ENCODE measurements at places on chromosomes 4 and X.

GRCh38 chr4:121062521-121062920, 9.8 kb downstream of the NDNF start:
- no peak for DNase-seq

- DNase-seq: no peak
Measured at GRCh38 chrX:120857240-120857639, 18.4 kb downstream of the CT47B1 start.

DNA sequence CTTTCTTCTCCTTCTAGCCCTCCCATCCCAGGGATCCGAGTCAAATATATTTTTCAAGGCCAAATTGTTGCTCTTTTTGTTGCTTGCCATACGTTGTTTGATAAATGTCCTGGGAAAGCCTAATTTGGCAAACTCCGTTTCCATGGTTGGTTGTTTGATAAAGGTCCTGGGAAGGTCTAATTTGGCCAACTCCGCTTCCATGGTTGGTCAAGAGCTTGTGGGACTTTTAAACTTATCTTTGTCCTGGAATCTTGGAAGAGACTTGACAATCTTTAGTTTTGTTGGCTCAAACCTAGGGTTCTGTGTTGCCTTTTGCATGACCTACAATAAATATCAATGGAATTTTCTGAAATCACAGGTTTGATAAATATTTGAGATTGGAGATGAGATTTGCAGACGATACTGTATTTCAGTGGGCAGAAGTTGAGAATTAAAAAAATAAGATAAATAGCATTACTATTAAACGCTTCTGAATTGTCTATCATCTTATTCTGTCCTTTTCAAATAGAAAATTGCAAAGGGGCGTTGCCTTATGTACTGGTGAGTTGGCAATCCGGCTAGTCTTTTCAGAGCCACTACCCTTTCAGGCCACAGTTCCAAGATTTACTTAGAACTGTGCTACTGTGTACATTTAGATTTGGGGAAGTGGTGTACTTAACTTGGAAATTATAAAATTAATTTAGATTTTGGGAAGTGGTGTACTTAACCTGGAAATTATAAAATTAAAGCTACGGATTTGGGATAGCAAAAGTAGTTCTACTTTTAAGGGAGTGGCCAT, 804 bp downstream of the OSTC start:
- no peak for DNase-seq

DNA sequence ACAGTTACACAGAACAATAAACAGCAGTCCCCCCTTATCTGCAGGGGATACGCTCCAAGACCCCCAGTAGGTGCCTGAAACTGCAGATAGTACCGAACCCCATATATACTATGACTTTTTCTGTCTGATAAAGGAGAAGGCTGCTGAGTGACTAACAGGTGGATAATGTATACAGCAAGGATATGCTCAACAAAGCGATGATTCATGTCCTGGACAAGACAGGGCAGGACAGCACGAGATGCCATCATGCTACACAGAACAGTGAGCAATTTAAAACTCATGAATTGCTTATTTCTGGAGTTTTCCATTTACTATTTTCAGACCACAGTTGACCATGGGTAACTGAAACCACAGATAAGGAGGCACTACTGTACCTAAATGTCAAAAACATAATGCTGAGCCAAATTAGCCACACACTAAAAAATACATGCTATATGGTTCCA, 76.1 kb downstream of the MANBA start:
- DNase-seq: no peak

GRCh38 chr4:154124539-154125255, 335.8 kb upstream of the SFRP2 start:
- DNase-seq: no peak

DNA sequence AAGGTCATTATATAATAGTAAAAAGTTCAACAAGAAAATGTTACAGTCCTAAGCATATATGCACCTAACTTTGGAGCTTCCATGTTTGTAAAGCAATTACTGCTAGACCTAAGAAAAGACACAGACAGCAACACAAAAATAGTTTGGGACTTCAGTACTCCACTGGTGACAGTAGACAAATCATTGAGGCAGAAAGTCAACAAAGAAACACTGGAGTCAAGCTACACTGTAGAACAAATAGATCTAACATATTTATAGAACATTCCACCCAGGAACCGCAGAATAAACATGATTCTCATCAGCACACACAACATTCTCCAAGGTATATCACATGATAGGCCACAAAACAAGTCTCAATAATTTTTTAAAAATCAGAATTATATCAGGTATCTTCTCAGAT, 42.6 kb downstream of the ARFIP1 start:
- DNase-seq: no peak

DNA sequence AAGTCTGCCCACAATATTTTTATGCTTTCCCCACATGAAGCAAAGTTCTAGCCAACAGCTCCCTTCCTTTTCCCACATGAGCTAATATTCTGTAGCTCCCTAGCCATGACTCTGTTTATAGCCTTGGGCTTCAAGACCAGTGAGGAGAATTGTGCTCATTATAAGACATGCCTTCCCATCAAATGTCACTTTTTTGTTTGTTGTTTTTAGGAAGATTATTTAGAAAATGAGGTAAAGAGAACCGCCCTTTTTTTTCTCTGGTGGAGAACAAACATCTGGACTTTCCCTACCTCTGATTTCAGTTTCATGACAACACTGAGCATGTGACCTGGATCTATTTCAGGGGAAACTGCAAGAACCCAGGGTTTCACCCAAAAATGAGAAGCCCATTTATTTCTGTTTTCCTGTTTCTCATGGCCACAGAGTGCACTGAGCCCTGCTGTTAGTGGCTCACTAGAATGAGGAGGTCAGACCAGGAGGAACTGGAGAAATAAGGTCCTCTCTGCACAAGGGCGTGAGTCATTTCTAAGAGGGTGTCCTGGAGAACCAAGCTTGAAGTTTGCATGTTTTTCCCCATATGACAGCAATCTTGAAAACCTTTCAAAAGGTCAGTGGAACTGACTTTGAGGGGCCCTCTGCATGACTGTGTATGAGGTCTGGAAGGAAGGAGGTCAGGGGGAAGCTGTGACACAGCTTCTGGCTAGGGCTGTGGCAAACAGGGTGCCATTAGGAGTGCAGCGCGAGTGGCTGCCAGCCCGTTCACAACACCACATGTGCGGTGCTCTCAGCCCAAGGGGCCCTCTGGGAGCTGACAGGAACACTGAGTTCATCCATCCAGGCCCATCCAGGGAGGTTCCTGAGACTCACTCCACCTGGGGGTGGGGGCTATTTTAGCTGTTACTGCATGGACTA, 55.2 kb downstream of the CHST7 start:
- DNase-seq: no peak

DNA sequence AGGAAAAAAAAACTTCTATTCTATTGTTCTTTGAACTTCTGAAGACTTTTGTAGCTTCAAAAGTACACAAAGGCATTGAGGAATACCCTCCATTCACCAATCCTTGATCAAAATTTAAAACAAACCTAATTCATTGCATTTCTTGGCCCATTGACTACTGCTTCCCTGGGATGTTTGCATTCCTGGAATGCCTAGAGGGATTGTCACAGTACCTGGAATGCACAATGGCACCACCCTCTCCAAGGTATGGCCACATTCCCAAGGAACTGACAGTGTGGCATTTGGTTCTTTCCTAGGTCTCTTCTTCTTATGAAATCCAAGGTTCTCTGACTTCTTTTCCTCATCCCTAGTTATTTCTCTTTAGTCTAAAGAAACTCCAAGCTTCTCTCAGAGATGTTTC, 600.7 kb downstream of the CCSER1 start:
- no peak for DNase-seq

- DNase-seq: no peak
Measured at GRCh38 chr4:118736900-118737299, 51.7 kb downstream of the METTL14 start.

GRCh38 chrX:70231666-70232065, 2.8 kb upstream of the AWAT1 start:
- DNase-seq: no peak

GRCh38 chrX:16457239-16457638, 192.7 kb upstream of the S100G start:
- DNase-seq: no peak

GRCh38 chr4:42965326-42965725, 72.8 kb downstream of the GRXCR1 start:
- no peak for DNase-seq

DNA sequence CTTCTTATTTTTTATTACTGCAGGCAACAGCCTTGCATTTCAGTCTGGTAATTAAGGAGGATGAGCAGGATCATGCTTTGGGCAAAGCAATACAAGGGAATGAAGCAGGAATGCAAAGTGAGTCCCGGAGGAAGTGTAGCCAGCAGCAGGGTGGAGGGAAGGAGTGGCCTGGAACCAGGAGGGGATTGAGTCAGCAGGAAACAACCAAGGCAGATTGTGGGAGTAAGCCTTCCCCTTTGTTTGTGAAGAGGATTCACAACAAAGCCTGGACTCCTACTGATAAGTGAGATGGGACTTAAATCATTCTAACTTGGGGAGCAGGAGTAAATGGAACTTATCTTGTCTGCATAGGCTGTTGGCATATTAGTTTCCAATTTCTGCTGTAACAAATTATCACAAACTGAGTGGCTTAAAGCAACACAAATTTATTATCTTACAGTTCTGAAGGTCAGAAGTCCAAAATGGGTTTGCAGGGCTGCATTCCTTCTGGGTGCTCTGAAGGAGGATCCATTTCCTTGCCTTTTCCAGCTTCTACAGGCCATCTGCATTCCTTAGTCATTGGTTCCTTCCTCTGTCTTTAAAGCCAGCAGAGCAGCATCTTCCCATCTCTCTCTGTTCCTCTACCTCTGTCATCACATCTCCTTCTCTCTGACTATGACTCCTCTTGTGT, 93.2 kb upstream of the AP1S2 start:
- DNase-seq: no peak

GRCh38 chrX:3598709-3599108, 114.7 kb downstream of the PRKX start:
- no peak for DNase-seq

GRCh38 chrX:118862091-118862490, 38.5 kb downstream of the ZCCHC12 start:
- DNase-seq: no peak

DNA sequence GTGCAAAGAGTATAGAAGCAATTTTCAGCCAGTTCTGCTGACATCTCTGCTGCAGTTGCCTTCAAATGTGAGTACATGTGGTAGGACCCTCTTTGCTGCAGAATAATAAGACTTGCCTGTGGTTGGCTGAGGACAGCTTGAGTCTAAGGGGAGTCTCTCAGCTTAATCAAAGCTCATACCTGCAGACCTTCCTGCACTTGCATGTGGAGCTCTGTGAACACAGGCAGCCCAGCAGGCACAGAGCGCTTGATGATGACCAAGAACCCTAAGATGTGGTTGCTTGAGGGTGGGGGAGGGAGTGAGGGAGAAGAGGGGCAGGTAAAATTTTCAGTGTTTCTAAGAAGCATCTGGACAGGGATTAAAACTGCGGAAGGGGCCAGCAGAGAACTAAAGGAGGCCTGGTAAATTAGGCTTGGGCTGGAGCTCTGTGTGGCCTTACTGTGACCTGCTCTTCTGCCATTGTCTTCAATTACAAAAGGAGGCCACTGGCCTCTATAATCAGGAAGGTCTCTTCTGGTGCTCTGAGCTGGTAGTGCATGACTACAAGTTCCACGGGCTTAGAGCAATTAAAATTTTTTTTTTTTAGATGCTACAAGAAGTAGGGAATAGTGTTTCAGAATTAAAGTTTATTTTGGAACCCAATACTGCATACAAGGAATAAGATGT, 59.9 kb upstream of the CHRNA9 start:
- DNase-seq: no peak

DNA sequence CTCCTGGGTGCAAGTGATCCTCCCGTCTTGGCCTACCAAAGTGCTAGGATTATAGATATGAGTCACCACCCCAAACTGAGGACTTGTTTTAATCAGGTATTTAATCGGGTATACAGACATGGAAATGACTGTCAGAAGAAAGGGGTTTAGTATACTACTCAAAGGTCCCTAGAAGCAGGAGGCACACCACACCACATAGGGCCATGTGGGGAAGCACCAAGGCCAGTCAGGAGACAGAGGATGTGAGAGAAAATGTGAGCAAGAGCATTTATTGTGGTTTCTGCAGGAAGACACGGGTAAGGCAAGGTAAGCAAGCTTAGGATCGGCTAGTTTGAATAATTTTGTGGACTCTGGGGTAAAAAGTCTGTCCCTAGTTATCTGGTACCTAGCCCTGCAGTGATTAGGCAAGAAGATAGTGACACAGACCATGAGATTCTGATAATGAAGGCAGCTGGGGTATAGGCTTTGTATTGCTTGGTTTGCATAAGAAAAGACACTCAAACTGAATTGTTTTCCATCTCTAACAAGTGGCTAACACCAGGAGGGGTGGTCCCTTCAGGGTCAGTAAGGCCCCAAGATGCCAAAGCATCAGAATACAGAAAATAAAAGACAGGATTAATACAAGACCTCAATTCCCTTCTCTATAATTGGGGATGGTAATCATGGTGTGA, 408.8 kb upstream of the F9 start:
- DNase-seq: no peak

GRCh38 chr4:75919920-75920319, 17.7 kb upstream of the PPEF2 start:
- DNase-seq: no peak

- DNase-seq: no peak
Measured at GRCh38 chr4:52852041-52852440, 10.1 kb upstream of the RASL11B start.

GRCh38 chr4:169758401-169758962, 738 bp upstream of the HPF1 start:
- DNase-seq: no peak
